ENCODE measurements at places on chromosomes 2 and 18. TPM values are rescaled to one million over a fixed set of nuclear protein-coding genes. Genes with fewer than 3 reads are reported as not detected.

The PRKAG3 gene
- total RNA-seq = 0.40 TPM

The DUSP2 gene
- total RNA-seq = 0.66 TPM

The DPYSL5 gene
- not detected for total RNA-seq

The TCF7L1 gene
- total RNA-seq = 2.0 TPM

The CKAP2L gene
- total RNA-seq = 9.1 TPM

The SFT2D3 gene
- 4.4 TPM for total RNA-seq

The NEUROD1 gene
- not detected for total RNA-seq

The DNAJC5G gene
- not detected for total RNA-seq

The WIPF1 gene
- total RNA-seq = 10.6 TPM

The SNTG2 gene
- not detected for total RNA-seq

The KCNJ13 gene
- not detected for total RNA-seq

The MTCL1 gene
- total RNA-seq = 11.9 TPM

The MFSD2B gene
- under 0.01 TPM for total RNA-seq

All from aortic smooth muscle cell (primary cell).